A549 (cell line): ENCODE measurements at places on chromosomes 1 and 21.

DNA sequence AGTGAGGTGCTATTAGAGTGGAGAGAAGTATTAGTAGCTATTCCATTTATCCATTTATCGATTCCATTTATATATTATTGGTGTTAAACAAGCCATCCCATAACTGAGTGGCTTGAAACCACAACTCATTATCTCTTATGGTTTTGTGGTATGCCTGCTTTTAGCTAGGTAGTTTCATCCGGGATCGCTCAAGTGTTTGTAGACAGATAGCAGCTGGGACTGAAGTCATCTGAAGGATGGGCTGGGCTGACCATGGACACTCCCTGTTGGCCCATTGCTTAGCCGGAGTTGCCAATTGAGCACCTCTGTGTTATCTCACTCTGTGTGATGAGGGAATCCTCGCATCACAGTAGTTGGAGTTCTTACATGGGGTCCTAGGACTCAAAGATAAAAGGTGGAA, 622.5 kb downstream of the PLA2G4A start:
- DNase-seq = no peak

GRCh38 chr1:234246638-234247116, 126.6 kb upstream of the COA6 start:
- DNase-seq = no peak

- DNase-seq = no peak
Observed at GRCh38 chr1:176205332-176205914, 1.7 kb downstream of the COP1 start.

GRCh38 chr1:174800216-174800851, 199.4 kb upstream of the CACYBP start:
- no peak for DNase-seq
